ENCODE measurements at places on chromosomes 3 and 15.

DNA sequence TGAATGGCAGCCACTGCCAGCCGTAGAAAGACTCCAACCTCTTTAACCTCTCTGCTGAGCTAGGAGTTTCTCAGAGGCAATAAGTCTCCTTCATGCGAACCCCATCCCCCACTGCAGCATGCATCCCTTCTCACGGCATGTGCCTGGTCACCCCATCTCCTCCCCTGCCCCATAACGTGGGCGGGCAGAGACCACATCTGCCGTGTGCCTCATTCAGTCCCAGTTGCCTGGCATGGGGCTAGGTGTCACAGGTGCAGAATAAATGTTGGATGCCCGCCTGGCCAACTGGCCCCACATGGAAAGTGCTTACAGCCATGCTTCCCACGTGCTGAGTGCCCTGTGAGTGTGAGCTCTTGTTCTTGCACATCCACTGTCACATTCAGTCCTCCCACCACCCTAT is 43.5 kb upstream of the NTRK3 start:
- no peak for DNase-seq

- DNase-seq = no peak
These were observed 41.3 kb upstream of the PIK3CB start for GRCh38 chr3:138875754-138876664.

- DNase-seq = no peak
These were observed 112.6 kb downstream of the GABRB3 start for GRCh38 chr15:26660241-26660640.

DNA sequence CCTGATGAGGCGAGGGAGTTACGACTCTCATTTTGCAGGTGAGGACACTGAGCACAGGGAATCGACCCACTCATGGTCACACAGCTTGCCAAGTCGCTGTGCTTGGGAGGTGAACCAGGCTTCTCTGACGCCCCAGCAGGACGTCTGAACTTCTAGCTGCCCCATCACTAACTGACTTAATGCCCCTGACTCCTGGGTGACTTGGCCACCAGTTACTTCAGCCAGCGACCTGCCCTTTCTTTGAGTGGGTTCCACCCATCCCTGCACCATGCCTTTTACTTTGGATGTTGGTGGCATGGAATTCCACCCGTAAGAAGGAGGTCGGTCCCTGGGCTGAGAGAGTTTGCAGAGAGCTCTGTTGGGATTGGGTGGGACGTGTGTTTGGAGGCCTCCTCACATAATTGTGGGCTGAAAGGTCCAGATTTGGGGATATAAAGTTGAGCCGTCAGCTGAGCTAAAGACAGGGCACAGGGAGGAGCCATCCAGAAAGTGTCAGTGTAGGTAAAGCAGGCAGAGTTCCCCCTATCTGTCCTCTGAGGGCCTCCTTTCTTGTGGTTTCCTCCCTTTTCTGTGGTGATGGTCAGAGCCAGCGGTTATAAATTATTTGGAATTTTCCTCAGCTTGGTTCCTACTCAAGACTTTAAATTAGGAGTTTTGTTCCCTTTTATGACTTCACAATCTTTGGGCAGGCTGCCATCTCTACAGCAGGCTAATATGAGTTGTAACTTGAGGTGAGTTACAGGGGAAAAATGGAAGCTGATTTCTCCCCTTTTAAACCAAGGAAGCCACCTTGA is 55.0 kb downstream of the FLNB start:
- DNase-seq = no peak

DNA sequence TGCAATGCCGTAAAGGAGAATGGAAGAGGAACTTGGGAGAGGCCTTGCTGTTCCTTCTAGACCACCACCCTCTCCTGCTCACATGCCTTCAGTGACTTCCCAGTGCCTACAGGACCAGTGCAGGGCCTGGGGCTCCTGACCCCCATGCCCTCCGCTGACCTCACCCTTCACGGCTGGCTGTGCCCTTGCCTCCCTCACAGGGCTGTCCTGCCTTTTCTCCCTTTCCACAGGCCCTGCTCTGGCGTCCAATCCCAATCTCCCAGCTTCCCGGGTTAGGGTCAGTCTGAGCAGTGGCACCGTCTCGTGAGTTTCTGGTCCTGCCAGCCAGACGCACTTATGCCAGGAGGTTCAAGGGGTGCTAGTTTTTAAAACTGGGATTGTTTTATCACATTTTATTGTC is 110.4 kb downstream of the WNT7A start:
- DNase-seq = no peak

DNA sequence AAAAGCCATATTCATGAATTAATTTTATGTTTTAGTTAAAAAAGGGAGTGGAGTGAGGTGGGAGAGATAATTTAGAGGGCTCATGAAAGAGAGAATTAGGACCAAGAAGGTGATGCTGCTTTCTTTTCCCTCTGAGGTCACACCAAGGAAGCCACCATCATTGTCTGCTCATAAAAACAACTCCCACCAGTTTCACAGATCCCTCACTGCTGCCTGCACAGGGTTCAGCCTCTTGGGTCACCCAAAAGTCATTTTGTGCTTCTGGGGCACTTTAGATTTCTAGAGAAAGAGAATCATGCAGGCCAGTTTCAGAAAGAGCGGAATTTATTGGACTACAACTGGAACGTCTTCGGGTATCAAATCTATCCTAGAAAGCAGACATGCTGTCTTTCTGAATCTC is 241.4 kb upstream of the EOMES start:
- no peak for DNase-seq

DNA sequence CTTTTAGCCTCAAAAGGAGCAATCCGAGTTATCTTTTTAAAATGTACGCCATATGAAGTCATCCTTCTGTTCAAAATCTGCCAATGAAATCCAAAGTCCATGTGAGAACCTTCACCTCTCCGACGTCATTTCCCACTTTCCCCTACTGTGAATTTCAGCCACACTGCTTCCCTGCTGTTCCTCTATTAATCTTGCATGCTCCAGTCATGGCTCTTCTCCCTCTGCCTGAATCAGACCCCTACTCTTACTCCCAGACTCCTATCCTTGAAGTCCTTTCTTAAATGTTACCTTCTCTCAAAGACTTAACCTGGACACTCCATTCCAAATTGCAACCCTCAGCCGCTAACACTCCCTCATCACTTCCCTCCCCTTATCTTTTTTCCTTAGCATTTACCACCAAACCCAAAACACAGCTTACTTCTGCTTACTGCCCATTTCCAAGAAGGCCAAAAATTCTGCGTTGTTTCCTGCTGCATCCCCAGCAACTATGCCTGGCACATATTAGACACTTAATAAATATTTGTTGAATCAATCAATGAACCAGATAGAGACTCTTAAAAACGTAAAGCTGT is 1.2 kb downstream of the NKIRAS1 start:
- DNase-seq = no peak

DNA sequence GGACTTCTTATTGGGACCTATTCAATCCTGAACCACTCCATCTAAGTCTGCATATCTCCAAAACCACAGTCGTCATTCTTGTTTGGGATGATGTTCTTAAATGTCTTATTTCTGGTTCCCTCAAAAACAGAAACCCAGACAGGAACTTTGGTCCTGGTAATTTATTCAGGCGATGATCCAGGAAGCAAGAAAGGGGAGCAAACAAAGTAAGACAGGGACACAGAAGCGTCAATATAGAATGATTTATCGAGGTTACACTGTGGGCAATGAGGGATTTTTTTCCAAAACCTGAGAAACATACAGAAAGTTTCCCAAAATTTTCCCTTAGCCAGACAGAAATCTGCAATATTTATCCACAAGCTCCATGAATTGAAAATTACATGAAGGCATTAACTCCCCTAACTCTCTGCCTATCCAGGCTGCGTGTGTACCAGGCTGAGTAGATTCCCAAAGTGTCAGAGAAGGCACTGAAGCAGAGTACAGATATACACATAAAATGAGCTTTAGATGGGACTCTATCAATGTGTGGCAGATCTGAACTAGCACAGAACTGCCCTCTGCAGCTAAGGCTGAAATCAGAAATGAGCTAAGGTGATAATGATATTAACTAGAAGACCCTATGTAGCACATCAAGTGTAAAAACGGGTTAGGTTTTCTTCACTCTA is 43.2 kb downstream of the TP63 start:
- DNase-seq = no peak

GRCh38 chr15:25481208-25481859 is 42.5 kb upstream of the UBE3A start:
- no peak for DNase-seq

DNA sequence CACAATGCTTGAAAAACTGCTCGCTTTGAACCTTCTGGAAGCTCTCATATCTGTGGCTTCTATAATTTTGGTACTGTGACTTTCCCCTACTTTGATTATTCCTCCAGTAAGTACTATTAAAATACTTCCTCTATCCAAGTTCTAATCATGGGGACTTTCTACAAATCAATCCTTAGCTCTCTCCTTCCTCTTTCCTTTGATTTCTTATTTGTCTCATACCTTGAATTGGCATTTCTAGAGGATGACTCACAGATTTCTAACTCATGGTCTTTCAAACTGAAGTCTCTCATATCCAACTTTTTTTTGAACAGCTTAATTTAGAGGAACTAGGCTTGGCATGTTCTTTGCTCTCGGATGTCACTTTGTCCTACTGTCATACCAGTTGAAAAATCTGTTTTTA is 241.8 kb downstream of the TBC1D5 start:
- DNase-seq = no peak

DNA sequence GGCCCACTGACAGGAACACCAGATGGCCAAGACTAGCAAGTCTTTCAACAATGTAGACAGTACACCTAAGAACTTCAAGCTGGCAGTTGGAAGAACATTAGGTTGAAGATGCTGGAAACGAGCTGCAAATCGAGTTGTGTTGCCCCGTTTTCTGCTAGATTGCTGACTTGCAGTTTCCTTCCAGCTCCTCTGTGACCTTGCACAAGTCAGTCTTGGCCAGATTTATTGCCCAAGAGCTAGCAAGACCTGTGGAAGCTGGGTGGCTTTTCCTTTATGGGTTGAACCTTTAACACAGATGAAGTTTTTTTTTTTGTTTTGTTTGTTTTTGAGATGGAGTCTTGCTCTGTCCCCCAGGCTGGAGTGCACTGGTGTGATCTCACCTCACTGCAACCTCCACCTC is 2.9 kb upstream of the RBM6 start:
- no peak for DNase-seq

GRCh38 chr15:44186705-44187104 is 8.4 kb downstream of the FRMD5 start:
- DNase-seq = no peak
